ENCODE measurements at places on chromosomes 3 and 15.

DNA sequence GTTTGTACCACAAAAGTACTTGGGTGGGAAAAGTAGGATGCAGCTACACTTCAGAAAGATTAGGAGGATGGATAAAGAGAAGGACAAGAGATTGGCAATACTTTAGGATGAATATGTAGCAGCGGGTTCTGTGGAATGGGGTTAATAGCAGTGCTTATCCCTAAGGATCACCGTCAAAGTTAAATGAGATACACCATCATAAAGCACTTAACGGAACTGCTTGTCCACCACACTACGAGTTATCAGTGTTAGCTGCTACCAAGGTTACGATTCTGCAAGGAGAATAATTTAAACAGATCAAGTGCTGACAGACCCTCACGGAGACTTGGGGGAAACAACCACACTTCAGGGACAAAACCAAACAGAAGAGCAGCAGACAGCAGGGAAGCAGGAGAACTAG is 963 bp downstream of the SHQ1 start:
- no peak for DNase-seq

DNA sequence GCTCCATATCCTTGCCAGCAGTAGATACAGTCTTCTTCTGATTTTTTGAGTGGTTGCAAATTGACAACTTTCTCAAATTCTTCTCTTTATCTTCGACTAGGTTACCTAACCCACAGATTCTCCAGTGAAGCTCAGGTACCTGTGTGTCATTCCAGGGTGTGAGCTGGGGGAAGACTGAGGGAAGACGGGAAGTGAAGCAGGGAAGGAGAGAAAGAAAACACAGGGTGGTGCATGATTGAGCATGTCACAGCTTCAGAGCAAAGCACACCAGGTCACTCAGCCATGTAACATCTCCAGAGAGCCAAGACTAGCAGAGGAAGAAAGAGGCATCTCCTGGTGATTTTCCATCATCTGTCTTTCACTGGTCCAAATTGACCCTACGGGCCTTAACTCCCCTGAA is 67.2 kb downstream of the LSM3 start:
- DNase-seq: no peak

DNA sequence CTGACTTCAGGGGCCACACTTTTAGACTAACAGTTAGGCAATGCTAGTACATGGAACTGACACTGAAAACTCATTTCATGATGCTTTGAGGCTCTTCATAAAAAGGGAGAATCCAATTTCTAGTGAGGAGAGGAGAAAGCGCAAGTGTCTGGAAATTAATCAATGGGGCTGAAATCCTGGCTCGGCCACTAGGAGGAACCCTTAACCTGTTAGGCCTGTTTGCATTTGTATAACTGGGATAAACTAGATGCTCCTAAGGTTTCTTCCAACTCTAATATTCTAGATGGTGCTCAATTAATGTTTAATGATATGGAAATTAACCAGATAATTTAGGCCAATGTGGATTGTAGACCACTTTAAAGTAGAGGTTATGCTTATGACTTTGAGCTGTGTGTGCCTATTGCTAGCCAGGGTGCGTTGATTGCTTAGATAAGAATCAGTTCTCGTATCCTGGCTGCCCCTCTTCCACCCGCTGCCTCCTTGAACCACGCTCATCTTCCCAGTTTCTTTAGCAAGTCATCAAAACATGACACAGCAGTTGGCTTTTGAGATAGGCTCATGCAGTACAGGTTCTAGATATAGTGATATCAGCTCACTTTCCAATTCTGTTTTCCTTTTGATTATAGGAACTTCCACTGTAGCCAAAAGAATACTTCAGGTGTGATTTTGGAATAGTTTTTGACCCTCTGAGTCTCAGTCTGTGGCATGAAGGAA is 16.8 kb upstream of the CRBN start:
- no peak for DNase-seq

DNA sequence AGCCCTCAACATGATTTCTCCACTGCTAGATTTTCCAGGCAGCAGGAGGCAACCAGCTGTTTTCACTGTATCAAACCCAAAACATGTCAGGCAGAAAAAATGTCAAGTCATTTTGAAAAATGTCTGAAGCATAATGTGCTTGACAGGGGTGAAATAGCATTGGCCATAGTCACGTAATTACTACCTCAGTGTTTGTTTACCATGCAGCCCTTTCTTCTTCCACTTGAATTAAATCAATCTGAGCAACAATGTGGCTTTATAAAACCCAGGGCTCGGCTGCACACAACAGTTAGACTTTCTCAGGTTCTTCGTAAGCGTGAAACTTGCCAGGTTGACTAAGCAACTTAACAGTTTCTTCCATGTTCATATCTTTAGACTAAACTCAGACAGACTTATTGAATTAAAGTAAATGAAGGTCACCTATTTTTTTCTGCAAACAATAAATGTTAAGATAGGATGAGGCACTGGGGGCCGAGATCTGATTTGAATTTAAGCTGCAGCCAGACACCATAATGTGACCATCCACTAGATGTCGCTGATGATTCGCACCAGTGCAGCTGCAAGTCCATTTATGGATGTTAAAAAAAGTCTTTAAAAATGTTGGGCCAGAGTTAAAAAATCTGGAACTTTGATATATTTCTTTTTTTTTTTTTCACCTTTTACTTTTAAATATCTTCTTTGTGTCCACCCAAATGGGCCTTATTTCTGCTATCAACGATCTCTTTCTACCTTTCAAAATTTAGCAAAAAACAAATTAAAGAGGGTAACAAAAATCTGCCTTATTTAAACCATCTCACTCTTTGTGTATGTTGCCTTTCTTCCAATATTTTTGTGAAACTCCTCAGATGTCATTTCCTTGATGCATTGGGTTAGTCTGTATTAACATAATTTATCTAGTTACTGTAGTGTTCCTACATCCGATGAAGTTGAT is 305.9 kb downstream of the CACNA2D3 start:
- DNase-seq: peak; percentile 57

- DNase-seq: no peak
Observed at GRCh38 chr15:80068578-80068977, 9.1 kb downstream of the ZFAND6 start.

- DNase-seq: no peak
Observed at GRCh38 chr3:64863226-64864212, 175.7 kb upstream of the ADAMTS9 start.

DNA sequence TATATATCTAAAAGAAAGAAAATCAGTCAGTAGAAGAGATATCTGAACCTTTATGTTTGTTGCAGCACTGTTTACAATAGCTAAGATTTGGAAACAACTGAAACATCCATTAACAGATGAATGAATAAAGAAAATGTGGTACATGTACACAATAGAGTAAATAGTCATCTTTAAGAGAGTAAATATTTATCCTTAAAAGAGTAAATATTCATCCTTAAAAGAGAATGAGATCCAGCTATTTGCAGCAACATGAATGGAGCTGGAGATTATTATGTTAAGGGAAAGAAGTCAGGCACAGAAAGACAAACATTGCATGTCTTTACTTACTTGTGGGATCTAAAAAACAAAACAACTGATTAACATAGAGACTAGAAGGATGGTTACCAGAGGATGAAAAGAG is 197.0 kb upstream of the CBLB start:
- no peak for DNase-seq

GRCh38 chr3:34200576-34200975 is 402.1 kb downstream of the PDCD6IP start:
- DNase-seq: no peak

All from activated CD4-positive, alpha-beta T cell treated with anti-CD3 and anti-CD28 coated beads, Interleukin-2, amount 10 ng/mL, durations not matched to agents 7 days and 5 days (primary cell).